Adipose tissue (tissue), 3 donors: ENCODE measurements at places on chromosomes 6 and 20. TPM values are rescaled to one million over a fixed set of nuclear protein-coding genes. Genes with fewer than 3 reads are reported as not detected.

Gene TGM6
- not detected for polyA plus RNA-seq

Gene NOTCH4
- 44.5 TPM for polyA plus RNA-seq

Gene MAPK13
- 35.1 TPM for polyA plus RNA-seq

Gene SEMG1
- polyA plus RNA-seq: not detected

Gene HMGCLL1
- polyA plus RNA-seq: 0.61 TPM

Gene BMP7
- polyA plus RNA-seq: 1.1 TPM

Gene MUC21
- polyA plus RNA-seq: 0.05 TPM

Gene ADTRP
- 1.1 TPM for polyA plus RNA-seq

Gene RNF144B
- 2.1 TPM for polyA plus RNA-seq

Gene PRDM1
- 1.5 TPM for polyA plus RNA-seq

Gene IPCEF1
- 0.82 TPM for polyA plus RNA-seq

Gene DOK5
- polyA plus RNA-seq: 3.2 TPM

Gene SMOC2
- polyA plus RNA-seq: 34.4 TPM

Gene LY86
- polyA plus RNA-seq: 4.5 TPM

Gene ZNF311
- 0.61 TPM for polyA plus RNA-seq

Gene DEF6
- 8.6 TPM for polyA plus RNA-seq

Gene ESF1
- 13.2 TPM for polyA plus RNA-seq

Gene BTN1A1
- polyA plus RNA-seq: not detected

Gene ATP6V1G2
- polyA plus RNA-seq: 1.8 TPM

Gene ZSCAN23
- not detected for polyA plus RNA-seq

Gene BPIFA1
- not detected for polyA plus RNA-seq

Gene TJAP1
- 17.2 TPM for polyA plus RNA-seq

Gene HCRTR2
- polyA plus RNA-seq: not detected

Gene RNF39
- polyA plus RNA-seq: 0.12 TPM

Gene SYCP2L
- polyA plus RNA-seq: 0.18 TPM

Gene SLC22A16
- polyA plus RNA-seq: not detected

Gene BPI
- 3.5 TPM for polyA plus RNA-seq

Gene TUBB2B
- 4.7 TPM for polyA plus RNA-seq

Gene TCF21
- polyA plus RNA-seq: 4.3 TPM

Gene KIFC1
- polyA plus RNA-seq: 0.56 TPM

Gene PDE7B
- 0.38 TPM for polyA plus RNA-seq

Gene CGA
- 0.08 TPM for polyA plus RNA-seq

Gene CALHM6
- 2.8 TPM for polyA plus RNA-seq

Gene ELMO2
- polyA plus RNA-seq: 21.9 TPM

Gene PRR18
- 0.56 TPM for polyA plus RNA-seq

Gene CARMIL1
- 24.6 TPM for polyA plus RNA-seq

Gene CAGE1
- not detected for polyA plus RNA-seq

Gene IP6K3
- 2.3 TPM for polyA plus RNA-seq

Gene HLA-DRB5
- polyA plus RNA-seq: 1.4 TPM

Gene GGTLC1
- not detected for polyA plus RNA-seq

Gene RFX6
- 1.0 TPM for polyA plus RNA-seq

Gene CRIP3
- not detected for polyA plus RNA-seq

Gene HDDC2
- 79.6 TPM for polyA plus RNA-seq

Gene ZNF334
- 1.3 TPM for polyA plus RNA-seq

Gene IL17A
- polyA plus RNA-seq: not detected
